ENCODE measurements at places on chromosomes 16 and 17.
A peak's percentile ranks its signal among the peaks of the same experiment; 100 is the strongest.

DNA sequence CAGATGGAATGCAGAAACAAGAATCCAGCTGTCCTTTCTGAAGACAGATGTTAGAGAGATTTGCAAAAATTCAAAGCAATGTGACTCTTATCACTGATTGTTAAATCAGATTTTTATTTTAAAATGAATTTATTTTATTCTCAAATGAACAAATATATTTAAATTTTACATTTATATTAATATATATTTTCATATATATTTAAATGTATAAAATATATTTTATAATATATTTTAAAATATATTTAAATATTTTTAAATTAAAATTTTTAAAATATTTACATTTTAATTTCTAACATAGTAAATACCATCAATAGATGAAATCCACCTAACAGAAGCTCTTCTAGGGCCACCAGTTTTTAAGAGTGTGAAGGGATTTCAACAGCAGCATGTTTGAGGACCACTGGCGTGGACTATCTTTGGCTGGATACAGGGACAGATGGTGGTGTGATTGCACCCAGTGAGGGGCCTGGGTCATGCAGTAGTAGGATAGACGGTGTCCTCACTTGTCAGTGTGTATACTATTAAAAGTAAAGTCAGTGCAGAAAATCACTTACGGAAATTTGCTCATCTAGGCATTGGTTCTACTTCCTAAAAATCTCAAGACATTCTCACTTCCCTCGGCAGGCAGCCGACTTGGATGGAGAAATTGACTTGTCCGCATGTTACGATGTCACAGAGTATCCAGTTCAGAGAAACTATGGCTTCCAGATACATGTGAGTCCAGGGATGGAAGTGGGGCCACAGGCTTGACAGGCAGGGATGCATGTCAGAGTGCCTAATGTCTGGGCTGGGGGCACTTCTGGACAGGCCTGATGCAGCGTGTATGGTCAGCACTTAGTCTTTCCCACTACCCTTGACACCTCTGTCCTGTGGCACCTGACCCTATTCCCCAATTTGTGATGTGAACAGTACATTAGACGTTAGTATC is 56.3 kb downstream of the PLD6 start:
- H3K27me3 ChIP-seq = peaks cover 20% of the 10 kb centered on the region
- no peak for DNase-seq

DNA sequence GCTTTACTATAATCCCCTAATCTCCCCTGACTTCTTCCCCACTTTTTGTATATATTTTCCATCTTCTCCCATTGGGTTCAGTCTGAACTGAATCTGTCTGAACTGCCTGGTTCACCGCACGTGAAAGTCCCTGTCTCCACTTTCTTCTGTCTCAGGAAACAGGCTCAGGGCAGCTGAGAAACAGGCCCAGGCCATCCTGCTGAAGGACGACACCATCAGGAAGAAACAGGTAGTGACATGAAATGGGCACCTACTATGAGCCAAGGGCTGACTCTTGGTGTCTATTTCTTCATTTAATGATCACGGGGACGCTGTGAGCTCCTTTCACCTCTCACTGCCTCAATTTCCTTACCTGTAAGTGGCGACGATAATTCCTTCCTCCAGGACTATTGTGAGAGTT is 90.5 kb upstream of the HSBP1 start:
- H3K4me1 ChIP-seq = peaks cover 5% of the 10 kb centered on the region
- H3K27me3 ChIP-seq = no peaks in the 10 kb centered on the region
- H3K4me3 ChIP-seq = no peak overlapping the region

GRCh38 chr17:78876094-78876597 is 26.9 kb downstream of the CEP295NL start:
- DNase-seq = no peak
- peak overlapping the region; percentile 91 for H3K27ac ChIP-seq
- H3K36me3 ChIP-seq = peaks cover 6% of the 10 kb centered on the region
- peaks cover 9% of the 10 kb centered on the region for H3K27me3 ChIP-seq
- no peak overlapping the region for H3K4me3 ChIP-seq

DNA sequence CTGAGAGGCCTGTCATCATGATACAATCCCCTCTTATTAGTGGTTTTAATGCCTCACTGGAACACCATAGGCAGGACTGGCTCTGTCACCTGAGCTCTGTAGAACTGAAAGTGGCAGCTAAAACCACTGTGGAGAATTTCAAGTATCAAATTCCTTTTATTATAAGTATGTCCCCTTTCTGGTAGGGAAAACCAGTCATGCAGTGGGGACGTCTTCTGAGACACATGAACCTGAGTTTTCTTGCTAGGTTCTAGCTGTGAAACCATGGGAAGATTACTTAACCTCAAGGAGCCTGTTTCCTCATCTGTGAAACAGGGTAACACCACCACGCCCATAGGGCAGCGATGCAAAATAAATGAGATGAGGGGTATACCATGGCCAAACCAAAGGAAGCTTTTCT is 4.7 kb downstream of the VAC14 start:
- H3K4me1 ChIP-seq = peaks cover 7% of the 10 kb centered on the region
- DNase-seq = no peak
- peaks cover 2% of the 10 kb centered on the region for H3K27me3 ChIP-seq
- H3K36me3 ChIP-seq = no peaks in the 10 kb centered on the region

GRCh38 chr17:37148156-37148555 is 199.4 kb downstream of the AATF start:
- DNase-seq = no peak
- peaks cover 12% of the 10 kb centered on the region for H3K4me1 ChIP-seq
- H3K4me3 ChIP-seq = no peak overlapping the region
- H3K27me3 ChIP-seq = no peaks in the 10 kb centered on the region

DNA sequence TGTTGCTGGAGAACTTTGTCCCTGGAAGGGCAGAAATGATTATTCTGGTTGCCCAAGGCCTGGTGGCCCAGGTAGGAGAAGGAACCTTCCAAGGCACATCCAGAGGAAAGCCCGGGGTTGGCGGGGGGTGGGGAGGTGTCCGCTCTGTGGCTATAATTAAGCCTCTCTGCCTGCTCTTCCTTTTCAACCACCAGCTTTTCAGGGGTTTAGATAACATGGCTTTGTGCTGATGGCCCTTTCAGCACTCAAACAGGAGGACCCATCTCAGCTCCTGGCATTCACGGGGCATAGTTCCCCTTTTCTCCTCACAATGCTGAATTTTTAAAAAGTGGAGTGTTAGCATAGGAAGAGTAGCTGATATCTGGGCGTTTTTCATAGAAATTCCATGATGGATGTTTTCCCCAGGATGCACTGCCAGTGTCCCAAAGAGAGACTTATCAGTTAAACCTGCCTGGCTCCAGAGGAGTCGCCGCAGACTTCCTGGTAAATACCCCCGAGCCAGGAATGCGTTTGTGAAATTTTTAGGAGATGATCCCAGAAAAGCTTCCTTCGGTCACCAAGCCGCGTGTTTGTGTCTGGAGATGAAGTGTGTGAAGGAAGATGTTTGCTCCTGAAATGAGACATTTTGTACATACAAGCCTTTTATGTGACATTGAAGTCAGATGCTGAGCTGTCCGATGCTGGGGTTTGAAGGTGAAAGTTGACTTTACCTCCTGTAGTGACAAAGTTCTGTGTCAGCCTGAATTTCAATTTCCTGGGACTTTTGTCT is 188.5 kb downstream of the MSI2 start:
- H3K4me1 ChIP-seq = peaks cover 30% of the 10 kb centered on the region
- no peak for DNase-seq
- H3K36me3 ChIP-seq = peaks cover 2% of the 10 kb centered on the region
- H3K4me3 ChIP-seq = no peak overlapping the region
- no peak overlapping the region for H3K27ac ChIP-seq
- H3K27me3 ChIP-seq = peaks cover 4% of the 10 kb centered on the region

Measured in endothelial cell (in vitro differentiated cells).